Activated T-cell treated with anti-CD3 and anti-CD28 coated beads for 4 hours (primary cell): ENCODE measurements at places on chromosomes 4 and X.

DNA sequence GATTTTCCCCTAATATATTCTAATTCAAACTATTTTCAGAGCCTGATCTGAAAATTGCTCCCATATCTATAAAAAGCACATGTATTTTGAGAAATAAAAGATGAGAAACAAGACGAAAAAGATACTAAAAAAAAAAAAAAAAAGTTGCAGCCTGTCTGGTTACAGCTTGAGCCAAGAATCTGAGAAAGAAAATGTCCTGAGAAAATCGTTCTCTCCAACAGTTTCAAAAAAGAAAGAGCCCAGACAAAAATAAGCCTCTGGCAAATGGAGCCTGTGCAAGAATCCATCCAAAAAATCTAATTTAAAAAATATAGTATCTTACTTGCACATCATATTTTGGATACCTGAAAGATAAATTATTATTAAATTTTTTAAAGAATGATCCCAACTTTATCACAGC lies 163.0 kb upstream of the TBL1X start:
- DNase-seq: no peak

GRCh38 chr4:147843162-147843561 lies 111.3 kb downstream of the ARHGAP10 start:
- DNase-seq: no peak

GRCh38 chrX:7926914-7927258 lies 327 bp downstream of the PNPLA4 start:
- no peak for DNase-seq

- no peak for DNase-seq
Measured at GRCh38 chr4:38166768-38167167, 206.6 kb downstream of the PTTG2 start.

GRCh38 chr4:125639182-125639621 lies 324.4 kb downstream of the FAT4 start:
- DNase-seq: no peak

- no peak for DNase-seq
Measured at GRCh38 chrX:41381685-41382084, 47.7 kb downstream of the DDX3X start.

DNA sequence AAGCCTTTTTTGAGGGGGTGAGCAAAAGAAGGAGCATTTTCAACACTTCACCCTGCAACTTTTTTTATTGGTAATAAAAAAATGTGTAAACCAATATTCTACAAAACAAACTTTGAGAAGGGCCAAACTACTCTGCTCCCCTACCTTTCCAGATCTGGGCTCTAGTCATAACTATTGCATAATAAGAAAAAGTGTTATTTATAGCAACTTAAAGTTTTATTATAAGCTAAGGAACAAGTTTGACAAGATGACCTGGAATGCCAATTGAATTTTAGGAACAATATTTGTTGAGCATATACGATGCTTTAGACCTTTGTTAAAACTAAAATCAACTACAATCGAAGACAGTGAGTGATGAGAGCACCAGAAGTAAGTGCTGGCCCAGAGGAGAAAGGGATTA lies 409.6 kb downstream of the IL15 start:
- DNase-seq: no peak

- DNase-seq: no peak
Measured at GRCh38 chr4:81684352-81684751, 212.6 kb upstream of the RASGEF1B start.

- DNase-seq: no peak
Measured at GRCh38 chr4:153471698-153472093, 5.5 kb downstream of the TMEM131L start.

DNA sequence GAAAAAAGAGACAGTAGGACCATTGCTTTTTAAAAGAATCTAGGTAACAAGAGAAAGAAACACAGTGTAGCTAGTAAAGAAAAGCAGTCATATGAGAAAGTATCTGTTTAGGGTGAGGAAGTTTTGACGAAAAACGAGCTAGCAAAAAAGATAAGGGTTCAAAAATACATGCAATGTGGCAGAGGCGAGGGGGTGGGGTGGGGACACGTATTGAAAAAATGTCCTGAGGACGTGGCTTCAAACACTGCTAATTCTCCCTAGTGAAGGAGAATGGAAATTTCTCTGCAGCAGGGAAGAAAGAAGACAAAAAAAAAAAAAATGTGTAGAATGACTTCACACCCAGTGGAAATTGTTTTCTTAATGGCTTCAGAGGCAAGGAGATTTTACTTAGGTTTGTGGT lies 856.4 kb upstream of the INTU start:
- no peak for DNase-seq

GRCh38 chr4:151665022-151665784 lies 95.6 kb downstream of the GATB start:
- DNase-seq: no peak

DNA sequence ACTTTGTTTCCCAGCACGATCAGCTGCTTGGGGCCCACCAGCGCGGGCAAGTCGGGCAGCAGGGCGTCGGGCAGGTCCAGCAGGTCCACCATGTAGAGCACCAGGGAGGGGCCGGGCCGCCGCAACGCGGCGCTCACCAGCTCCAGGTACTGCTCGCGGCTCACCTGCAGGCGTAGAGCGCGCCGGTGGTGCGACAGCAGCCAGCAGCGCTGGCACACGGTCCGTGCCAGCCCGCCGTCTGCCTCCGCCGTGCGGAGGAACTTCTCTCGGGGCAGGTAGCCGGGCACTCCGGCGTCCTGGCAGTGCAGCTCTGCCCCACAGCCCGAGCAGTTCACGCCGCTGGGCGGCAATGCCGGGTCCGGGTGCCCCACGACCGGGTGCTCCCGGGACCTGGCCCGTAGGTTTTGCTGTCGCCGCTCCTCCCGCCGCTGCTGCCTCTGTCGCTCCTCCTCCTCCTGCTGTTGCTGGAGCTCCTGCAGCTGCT lies 527 bp downstream of the NOA1 start:
- peak; percentile 31 for DNase-seq

DNA sequence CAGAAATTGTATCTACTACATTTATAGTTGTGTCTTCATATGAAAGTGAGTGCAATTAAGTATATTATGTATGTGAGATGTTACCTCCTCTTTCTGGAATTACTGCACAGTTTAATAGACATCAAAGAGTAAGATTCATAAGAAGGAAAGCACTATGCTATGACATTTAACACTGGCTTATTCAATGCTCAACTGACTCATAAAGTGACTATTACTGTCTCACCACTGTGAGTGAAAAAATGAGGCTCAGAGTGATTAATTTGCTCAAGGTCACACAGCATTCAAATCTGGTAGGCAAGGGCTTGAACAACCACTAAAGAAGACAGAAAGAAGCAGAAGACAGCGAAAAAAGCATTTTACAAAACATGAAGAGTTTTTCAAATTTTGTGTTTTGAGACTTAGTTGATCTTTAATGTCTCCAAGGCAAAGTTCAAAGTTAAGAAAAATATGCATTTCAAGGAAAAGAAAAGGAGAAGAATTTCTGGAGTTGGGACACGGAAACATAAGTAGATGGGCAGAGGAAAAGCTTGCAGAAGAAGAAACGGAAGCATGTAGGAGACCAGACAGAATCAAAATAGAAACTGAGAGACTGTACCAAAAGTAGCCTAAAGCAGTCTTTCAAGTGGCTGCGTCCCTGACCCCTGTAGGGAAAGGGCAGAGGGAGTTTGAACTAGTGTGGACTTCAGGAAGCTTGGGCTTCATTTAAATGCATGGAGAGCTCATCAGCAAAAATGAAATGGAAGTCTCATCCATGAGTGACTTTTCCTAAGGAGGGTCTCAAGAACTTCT lies 66.3 kb downstream of the KCNIP4 start:
- no peak for DNase-seq

- DNase-seq: no peak
Measured at GRCh38 chrX:10579112-10580011, 41.0 kb downstream of the MID1 start.

DNA sequence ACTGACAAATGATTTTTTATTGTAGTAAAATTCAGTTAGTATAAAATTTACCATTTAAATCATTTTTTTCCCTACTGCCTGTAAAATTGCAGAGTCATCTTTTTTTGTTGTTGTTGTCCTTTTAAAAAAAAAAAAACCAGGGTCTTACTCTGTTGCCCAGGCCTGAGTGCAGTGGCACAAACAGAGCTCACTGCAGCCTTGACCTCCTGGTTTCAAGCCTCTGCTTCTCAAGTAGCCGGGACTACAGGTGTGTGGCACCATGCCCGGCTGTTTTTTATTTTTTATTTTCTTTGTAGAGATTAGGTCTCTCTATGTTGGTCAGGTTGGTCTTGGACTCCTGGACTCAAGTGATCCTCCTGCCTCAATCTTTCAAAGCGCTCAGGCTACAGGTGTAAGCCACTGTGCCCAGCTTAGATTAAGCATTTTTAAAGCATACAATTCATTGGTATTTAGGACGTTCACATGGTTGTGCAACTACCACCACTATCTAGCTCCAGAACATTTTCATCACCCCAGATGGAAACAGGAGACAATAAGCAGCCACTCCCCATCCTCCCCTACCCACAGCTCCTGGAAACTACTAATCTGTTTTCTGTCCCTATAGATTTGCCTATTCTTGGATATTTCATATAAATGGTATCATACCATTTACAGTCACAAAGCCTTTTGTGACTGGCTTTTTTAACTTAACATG lies 59.7 kb upstream of the PGRMC2 start:
- no peak for DNase-seq

DNA sequence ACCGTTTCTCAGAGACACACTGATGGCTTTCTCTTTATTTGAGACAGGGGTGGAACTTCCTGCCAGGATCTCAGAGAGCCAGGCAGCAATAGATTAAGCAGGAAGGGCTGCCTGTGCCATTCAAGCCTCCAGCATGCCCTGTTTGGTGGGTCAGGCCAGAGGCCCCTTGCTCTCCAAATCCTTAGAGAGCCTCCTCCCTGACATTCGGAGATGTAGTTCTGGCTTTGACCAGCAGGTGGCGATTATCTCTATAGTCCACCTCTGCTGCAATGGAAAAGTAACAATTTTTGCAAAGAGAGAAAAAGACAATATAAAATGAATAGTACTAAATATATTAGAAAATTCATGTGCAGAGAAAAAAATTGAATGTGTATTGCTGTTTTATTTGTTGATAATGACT lies 93.9 kb downstream of the NXF2B start:
- DNase-seq: peak; percentile 50

- DNase-seq: no peak
Measured at GRCh38 chr4:67101612-67102011, 443.7 kb downstream of the CENPC start.

DNA sequence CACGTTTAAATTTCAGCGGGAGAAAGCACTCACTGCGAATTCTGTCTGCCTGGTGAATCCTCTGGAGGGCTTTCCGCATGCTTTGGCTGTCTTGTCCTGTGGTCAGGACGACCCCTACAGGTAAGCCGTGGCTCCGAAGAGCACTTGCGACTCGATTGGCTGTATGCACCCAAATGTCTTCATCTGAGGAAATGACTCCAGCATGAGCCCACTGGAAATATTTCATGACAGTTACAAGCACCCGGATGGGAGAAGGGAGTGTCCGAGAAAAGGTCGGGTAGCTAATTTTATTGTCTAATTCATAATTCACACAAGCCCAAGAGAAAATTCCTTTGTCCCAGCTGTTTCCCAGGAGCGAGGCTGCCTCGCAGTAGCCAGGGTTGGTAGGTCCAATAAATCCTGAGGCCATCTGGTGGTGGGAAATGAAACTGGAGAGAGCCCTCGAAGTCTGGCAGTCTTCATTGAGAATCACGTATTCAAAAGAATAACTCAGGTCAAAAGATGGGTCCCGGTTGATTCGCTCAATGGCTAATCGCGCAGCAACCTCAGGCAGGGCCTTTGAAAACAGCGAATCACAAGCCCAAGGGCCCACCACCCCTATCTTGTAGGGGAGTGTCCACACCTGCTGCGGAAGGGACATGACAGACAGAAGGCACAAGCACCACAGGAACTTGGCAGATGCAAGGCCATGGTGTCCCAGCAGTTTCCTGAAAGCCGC lies 6.6 kb downstream of the GUCY2F start:
- DNase-seq: no peak

DNA sequence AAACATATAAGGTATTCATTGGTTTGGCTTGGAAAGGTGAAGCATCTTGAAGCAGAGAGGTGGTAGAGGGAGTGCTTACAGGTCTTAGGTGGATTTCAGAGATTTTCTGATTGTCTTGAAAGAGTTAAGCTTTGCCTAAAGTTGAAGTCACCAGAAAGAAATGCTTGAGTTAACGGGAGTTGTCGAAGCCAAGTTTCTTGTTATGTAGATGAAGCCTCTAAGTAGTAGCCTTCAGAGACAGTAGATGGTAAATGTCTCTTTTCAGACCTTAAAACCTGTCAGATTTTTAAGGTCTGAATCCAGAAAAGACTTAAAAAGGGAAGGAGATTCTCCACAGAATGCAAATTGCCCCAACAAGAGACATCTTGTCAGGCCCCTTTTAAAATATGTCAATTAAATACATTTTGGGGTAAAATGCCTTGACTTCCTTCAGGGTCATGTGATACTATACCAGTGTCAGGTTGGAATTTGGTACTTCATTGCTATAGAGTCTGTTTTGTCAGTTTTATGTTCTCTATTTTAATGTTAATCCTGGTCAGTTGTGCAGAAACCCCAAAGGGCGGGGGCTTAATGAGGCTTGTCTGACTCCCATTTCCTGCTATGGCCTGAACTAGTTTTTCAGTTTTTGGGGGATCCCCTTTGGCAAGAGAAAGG lies 81.0 kb downstream of the PCDH18 start:
- no peak for DNase-seq

GRCh38 chr4:108060686-108061321 lies 71.1 kb downstream of the HADH start:
- no peak for DNase-seq

DNA sequence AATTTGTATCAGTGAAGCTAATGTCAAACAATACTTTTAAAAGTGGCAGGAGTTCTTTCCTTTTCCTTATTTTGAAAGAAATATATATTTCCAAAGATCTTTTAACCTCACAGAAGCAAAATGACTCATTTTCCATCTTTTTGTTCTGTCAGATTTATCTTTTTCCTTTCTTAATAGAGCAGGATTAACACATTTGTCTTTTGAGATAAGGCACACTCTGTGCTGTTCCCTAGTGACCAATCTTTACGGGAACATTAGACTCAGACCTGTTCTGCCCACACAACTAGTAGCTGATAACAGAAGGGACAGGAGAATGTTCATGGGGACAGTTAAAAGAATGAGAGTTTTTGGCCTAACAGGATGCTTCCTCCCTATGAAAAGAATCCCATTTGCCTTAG lies 381.2 kb downstream of the STPG2 start:
- no peak for DNase-seq

GRCh38 chr4:83552083-83552482 lies 16.2 kb downstream of the GPAT3 start:
- DNase-seq: no peak

DNA sequence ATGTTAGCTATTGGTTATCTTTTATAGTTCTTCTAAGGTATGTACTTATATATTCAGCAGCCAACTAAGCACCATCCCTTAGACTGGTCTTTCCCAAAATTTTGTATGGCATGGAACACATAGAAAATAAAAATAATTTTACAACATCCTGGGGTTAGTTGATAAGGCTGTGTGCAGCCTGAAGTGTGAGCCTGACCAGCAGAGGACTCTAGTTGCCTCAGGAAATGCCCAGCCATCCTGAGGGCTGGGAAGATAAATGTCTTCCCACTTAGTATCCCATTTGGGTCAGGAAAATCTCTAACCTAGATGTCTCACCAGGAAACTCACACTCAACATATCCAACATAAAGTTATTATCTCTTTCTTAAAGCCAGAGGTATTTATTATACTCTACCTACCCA lies 251.4 kb upstream of the POF1B start:
- no peak for DNase-seq
